ENCODE measurements at places on chromosomes 1 and 21.
A peak's percentile ranks its signal among the peaks of the same experiment; 100 is the strongest.

DNA sequence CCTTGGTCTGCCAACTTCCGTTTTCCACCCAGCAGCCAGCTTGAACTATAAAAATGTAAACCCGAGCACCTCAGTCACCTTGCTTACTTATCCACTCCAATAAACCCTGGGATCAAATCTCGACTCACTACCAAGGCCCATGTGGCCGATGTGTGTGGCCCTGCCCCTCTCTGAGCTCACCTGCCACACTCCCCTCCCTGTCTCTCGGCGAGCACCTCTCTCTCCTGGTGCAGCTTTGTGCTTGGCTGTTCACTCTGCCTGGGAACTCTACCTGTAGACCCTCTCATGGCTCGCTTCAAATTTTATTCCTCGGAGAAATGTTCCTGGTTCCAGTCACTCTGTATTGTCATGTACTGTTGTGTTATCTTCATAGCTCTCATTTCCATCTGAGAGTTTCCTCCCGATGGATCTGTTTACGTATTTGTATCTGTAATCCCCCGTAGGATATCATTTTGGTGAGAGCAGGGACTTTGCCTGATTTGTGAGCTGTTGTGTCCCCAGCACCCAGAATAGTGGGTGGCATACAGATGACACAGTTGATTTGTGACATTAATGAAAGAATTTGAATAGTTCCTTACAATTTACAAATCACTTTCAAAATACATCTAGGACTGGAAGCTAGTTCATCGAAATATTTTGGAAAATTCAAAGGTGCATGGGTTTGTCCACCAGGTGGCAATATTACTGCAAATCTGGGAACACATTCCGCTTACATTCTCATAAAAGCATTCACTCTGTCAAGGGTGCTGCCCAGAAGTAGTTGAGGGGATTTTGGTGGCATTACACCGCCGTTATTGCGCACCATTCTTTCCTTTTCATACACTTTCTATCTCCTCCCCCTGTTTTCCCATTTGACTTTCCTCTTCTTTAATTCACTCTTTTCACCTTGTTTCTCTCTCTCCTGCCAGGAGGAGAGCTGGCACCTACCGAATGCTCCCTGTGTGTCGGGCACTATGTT is 95.3 kb downstream of the ABCA4 start:
- DNase-seq: peak; percentile 76

- no peak for DNase-seq
Observed at GRCh38 chr1:208381481-208381880, 137.3 kb upstream of the PLXNA2 start.

DNA sequence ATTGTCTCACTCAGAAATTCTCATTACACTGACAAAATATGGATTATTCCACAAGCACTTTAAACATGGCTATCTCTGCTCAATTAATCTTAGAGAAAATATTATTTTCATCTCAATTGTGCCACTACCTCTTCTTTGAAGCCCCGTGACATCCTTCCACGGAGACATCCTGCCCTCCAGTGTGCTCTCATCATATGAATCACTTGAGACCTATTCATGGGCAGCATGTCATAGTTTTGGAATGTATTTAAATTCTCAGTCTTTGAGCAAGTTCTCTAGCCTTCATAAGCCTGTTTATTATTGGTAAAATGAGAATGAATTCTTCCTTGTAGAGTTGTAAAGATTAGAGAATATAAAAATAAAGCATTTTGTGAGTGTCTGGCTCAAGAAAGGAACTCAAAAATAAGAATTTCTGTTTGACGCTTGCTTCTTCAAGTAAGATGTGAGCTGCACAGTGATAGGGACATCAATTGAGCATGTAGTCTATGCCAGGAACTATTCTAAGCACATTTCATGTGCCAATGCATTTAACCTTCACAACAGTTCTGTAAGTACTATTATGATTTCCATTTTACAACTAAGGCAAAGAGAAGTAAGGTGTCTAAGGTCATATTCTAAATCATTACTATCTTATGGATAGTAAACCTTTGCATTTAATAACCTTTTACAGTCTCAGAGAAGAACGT is 557.4 kb upstream of the ZRANB2 start:
- no peak for DNase-seq

GRCh38 chr1:3776231-3776961 is 3.8 kb downstream of the SMIM1 start:
- no peak for DNase-seq

DNA sequence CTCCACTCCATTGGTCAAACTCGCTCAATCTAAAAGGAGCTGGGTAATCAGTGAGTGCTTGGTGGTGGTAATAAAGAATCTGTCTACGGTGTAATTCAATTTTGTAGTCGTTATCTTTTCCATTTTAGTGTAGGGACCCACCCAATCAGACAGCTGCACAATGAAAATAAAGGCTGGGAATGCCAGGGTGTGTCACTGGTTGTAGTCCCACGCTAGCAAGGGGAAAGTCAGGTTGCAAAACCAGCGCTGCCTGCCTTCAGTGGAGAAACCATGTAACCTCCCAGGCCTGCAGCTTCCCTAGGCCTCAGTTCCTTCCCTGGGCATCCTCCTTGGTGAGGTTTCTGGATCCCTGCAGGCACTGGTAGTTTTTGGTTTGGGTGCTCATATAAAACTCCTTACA is 49.4 kb upstream of the PPP2R5A start:
- no peak for DNase-seq

DNA sequence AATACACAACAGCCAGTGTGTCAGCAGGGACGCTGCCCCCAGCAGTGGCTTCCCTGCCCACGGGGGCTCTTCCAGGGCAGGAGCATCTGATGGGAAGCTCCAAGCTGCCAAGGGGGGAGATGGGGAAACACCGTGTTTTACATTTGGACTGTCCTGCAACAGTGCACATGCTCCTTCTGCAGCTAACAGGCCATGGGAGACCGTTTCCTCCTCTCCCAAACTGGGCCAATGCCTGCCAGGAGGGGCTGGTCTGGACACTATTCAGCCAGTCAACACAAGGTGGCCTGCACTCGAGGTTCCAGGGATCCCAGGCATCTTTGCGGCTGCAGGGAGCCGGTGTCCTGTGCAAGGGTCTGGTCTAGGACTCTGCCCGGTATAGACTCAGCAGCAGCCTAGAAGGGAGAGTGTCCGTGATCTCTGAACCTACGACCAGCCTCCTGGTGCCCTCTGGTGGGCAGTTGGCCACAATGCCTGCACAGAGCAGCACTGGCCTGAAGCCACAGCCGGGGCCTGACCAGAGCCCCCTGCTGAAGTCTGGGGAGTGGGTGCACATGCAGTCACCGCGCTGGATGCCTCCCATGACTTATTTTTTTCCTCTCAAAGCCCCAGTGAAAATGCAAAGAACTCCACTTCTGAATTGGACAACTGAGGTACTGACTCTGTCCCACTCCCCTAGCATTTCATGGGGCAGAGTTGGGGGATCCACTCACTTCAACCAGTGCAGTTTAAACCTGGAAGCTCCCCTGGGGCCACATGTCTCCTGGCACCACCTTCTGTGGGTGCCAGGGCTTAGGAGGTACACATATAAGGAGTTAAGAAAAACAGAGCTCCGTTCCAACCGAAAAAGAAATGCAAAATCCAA is 33.3 kb downstream of the RCC2 start:
- peak; percentile 79 for DNase-seq

- DNase-seq: no peak
Observed at GRCh38 chr1:208542309-208542708, 298.1 kb upstream of the PLXNA2 start.

DNA sequence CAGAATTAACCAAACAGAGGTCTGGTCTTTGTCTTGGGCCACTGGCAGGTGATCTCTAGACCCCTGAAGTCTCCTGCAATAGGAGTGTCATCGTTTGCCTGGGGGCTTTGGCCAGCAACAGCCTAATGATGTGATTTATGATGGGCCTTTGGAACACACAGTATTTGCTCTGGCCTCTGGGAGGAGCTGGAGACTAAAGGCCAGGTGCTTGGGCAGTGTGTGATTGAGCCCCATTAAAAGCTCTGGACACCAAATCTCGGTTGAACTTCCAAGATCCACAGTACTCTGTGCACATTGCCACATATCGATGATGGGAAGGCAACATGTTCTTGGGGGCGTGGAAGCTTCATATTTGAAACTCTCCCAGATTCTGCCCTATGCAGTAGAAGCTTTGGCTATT is 32.0 kb upstream of the TLR5 start:
- no peak for DNase-seq

DNA sequence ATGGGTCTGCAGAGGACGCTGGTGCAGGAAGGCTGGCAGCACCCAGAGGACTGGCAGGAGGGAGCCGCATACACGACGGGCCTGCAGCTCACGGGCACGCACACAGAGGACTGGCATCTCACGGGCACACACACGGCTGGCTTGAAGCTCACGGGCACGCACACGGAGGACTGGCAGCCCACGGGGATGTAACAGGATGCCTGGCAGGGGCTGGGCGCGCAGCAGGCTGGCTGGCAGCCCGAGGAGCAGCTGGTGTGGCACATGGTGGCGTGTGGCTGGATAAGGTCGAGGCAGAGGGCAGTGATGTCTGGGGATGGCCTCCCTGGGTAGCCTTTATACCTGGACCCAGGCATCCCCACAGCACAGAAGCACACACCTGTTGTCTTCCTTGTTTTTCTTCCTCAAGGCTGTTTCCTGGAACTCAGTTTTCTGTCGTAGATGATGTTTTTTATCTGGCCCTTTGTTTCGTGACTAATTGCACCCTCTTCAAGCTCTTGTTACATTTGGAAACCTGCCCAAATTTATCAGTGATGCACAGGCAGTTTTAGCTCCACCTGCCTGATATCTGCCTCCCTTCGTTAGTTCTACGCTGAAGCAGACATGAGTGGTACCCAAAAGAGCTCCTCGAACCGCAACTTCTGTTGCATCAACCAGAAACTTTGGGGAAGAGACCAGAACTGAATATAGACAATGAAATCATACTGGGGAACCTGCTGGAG is at the start of gene KRTAP12-1:
Gene KRTAP12-1 (minus strand): TSS at position 303 of the 719 bp plus-strand sequence. CDS start 40 bp downstream, at position 263.
- no peak for DNase-seq

DNA sequence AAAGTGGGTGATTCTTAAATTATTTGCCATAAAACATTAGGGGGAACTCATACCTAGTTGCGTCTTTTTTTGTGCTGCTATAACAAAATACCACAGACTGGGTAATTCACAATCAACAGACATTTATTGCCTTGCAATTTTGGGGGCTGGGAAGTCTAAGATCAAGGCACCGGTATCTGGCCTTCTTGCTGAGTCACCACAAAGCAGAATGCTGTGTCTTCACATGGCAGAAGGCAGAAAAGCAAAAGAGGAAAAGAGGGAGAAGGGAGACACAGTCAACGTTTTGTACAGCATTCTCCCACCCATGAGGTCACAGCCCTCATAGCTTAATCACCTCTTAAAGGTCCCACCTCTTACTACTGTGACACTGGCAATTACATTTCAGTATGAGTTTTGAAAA is 291.0 kb downstream of the CHRM3 start:
- DNase-seq: no peak

DNA sequence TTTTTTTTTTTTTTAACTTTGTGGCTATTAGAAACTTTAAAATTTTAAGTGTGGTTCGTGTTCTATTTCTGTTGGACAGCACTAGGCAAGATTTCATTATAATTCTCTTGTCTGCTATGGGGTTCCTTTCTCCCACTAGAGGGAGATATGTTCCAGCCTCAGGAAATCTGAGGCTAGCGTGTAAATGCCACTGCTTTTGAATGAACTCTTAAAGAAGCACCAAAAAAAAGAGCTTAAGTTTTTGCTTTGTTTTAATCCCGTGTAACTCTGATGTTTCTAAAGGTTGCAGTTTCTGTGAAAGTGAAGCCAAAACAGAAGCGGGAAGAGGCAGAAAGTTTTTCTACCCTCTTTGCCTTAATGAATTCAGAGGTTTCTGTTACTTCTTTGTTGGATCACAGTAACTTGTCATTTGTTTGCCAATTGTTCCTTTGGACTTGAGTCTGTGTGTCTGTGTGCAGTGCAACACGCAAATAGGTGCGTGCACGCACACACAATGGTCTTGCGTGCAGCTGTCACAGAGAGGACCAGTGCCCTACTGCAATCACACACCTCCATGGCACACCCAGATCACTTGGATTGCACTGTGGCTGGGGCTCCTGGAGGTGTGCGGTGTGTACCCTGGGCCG is 32.3 kb downstream of the HHAT start:
- DNase-seq: peak; percentile 61

- DNase-seq: peak; percentile 20
Observed at GRCh38 chr1:162605225-162605927, 26.9 kb upstream of the DDR2 start.

DNA sequence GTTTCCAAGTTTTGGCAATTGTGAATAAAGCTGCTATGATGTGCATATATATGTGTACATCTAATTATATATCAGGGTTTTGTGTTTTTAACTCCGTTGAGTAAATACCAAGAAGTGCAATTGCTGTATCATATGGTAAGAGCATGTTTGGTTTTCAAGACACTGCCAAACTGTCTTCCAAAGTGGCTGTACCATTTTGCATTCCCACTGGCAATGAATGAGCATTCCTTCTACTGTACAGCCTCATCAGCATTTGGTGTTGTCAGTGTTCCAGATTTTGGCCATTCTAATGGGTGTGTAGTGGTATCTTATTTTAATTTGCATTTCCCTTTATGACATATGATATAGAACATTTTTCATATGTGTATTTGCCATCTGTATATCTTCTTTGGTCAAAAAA is 246.3 kb downstream of the USH2A start:
- DNase-seq: no peak

GRCh38 chr1:216422821-216423520 is at the start of gene USH2A:
USH2A (minus strand) TSS chr1:216423448; CDS start chr1:216422336, 1,112 bp downstream.
- no peak for DNase-seq

- DNase-seq: no peak
Observed at GRCh38 chr1:40396420-40396819, 22.9 kb downstream of the SMAP2 start.

- DNase-seq: no peak
Observed at GRCh38 chr1:97056386-97056785, 334.8 kb downstream of the PTBP2 start.

DNA sequence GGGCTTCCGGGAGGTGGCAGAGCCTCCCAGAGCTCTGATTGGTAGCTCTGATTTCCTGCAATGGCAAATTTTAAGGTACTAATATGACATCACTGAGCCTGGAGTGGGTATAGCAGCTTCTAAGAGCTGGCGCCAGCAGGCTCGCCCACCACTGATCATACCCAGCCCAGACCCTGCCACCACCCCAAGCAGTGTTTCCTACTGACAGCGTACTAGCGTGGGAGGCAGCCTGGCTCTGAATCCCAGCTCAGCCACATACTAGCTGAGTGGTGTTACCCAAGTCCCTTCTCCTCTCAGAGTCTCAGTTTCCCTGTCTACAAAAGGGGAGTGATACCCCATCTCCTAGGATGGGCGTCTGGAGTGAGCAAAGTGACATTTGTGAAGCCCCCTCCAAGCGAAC is 13.0 kb upstream of the ALDH4A1 start:
- no peak for DNase-seq

- no peak for DNase-seq
Observed at GRCh38 chr1:58611861-58612385, 34.9 kb upstream of the TACSTD2 start.
